ENCODE measurements at places on chromosomes 6 and 20. TPM values are rescaled to one million over a fixed set of nuclear protein-coding genes. Genes with fewer than 3 reads are reported as not detected.

- DNase-seq: no peak
Measured at GRCh38 chr6:288866-289265, 3.4 kb upstream of the DUSP22 start.

DNA sequence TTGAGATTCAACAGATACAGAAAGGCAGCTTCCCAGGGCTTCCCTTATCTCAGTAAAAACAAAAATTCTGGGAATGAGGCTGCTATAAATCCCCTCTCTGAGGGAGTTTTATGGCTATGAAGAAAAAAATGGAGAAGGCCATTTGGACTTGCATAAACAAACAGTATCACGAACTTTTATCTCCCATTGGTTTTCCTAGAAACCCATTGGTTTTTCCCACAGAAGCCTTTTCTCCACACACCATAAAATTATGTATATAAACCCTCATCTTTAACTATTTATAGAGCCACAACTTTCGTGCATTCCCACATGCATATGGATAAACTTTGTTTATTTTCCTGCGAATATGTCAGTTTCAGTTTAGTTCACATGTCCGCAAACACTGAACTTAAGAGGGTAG is 36.2 kb upstream of the BTBD3 start:
- DNase-seq: no peak

- no peak for DNase-seq
Measured at GRCh38 chr6:133807501-133807900, 81.4 kb upstream of the TCF21 start.

DNA sequence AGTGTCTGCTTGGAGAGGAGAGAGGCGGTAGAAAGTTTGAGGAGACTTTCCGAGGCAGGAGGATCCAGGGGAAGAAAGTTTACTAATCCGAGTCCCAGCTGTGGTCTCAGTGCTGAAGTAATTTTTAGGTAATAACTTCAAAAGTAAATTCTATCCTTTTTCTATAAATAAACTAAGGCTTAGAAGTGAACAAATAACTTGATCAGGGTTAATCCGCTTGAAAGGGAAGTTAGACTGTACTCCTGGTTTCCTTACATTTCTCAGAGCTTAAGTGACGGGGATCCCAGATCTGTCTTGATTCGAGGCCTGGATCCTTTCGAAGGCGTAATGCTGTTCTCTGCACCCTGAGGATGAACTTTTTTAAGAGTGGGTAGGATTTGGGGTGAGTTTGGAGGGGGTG is 2.6 kb downstream of the STK35 start:
- DNase-seq: no peak

DNA sequence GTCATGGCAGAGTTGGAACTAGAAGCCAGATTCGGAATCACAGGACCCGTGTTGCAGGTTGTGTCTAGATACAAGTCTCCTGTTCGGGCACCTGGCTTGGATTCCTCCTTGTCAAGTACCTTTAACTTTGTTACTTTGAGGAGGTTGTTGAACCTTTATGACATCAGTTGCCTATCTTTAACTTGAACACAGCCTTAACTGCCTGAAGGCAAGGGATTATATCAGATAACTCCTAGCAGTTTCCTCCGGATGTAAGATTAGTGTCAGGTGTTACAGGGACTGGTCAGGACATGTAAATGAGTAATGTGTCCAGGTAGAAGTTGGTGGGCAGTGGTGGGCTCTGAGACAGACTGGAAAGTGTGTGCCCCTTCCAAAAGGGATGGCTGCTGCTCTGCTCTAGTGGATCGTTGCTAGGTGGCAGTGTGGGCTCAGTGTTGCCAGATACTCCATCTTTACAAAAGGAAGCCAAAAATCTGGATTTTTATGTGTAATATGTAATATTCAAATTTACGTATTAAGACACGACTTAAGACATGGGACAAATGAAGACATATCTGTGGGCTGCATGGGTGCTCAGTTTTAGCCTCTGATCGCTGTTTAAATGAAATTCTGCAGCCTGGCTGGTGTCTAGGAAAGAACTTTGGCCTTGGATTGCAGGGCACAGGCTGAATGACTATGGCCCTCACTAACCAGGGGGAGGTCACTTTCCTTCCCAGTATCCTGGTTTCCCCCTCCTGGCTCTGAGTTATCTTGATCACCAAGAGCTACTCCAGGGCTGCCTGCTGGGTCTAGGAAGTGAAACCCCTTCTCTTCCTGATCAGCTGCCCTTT is 27.1 kb downstream of the CHMP4B start:
- DNase-seq: no peak

The RPS6KA2 gene
- 44.2 TPM for total RNA-seq

- no peak for DNase-seq
Measured at GRCh38 chr6:24076011-24076410, 50.0 kb upstream of the NRSN1 start.

GRCh38 chr6:3431994-3432393 is 24.9 kb downstream of the SLC22A23 start:
- DNase-seq: peak; percentile 61

DNA sequence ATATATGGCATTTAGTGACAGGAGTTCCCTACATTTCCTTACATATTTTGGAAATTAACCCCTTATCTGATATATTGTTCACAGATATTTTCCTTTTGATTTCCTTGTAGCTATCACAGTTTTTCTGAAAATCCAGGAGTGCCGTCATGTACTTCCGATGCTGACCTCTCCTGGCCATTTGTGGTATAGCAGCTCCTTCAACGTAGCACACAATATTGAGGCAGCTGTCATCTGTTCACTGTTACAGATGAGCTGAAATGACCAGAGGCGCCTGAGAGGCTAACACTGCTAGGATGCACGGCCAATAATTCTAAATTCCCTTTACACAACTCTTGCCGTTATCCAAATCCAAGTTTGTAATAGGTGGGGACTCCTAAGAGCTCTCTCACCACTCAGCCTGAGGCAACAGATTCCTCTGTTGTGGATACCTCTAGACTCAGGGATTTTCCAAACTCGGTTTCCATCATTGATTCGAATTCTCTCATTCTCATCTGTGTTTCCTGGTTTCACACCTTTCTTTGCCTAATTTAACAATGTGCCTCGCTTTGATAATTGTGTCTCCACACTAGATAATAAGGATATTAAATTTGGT is 53.0 kb downstream of the MMUT start:
- DNase-seq: peak; percentile 90

GRCh38 chr6:79072640-79073181 is 5.3 kb downstream of the PHIP start:
- no peak for DNase-seq

DNA sequence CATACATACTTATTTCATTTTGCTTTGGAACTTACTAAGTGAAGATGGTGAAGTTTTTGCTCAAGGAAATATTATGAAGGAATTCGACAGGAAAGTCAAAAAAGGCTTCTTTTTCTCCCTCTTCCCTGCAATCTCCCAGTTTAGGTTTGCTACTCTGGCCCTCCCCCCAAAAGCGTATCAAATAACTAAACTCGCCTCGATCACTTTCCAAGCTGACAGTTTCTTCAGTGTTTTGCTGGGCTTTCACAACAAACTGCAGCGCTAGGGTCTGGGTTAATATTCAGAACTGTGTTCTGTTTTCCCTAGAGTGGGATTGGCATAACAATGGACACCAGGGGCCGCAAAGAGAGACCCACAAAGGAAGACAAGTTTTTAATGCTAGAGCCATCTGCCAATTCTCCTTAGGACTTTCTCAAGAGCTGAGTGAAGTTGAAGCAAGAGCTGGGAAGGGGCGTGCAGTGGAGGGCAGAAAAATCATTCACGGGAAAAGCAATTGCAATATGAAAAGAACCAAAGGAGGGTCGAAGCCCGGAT is 57.8 kb downstream of the ATP9A start:
- DNase-seq: no peak

The TP53TG5 gene
- not detected for total RNA-seq

The FGD2 gene
- total RNA-seq: 4.2 TPM

GRCh38 chr6:134888316-134888715 is 61.6 kb downstream of the ALDH8A1 start:
- DNase-seq: no peak

The SYCP2L gene
- total RNA-seq: not detected

DNA sequence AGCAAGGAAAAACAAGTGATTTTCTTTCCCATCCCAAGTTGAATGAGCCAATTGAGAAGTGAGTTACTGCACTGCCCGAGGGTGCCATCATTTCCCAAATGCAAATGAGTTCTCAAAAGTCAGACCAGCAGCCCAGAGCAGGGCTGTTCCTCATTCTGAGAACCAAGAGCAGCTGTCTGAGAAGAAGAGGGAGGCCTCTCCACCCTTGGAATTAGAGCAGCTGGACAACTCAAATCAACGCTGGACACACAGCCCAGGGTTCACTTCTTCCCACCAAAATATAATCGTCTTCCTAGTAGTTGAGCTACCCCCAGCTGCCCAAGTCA is 4.6 kb upstream of the PREX1 start:
- no peak for DNase-seq

- no peak for DNase-seq
Measured at GRCh38 chr20:44287272-44288097, 23.5 kb downstream of the FITM2 start.

The HLA-DOA gene
- 4.3 TPM for total RNA-seq

The HTR1E gene
- not detected for total RNA-seq

DNA sequence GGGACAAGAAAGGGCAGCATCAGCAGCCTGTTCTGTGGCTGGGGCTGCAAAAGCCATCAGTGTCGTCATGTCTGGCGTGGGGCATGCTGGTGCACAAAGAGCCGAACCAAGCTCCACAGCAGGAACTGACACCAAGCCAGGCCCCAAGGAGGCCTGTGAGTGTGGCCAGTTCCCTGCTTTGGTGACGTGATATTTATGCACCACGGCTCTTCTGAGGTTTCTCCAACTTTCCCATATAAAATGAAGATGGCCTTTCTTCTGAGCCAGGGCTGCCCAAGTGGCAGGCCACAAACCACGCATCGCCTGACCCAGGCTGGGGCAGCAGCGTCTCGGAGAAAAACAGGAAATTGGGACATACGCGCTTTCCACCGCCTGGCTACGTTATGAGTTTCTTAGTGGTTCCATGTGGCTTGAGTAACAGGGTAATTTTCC is 109.9 kb downstream of the RIN2 start:
- DNase-seq: peak; percentile 90

- DNase-seq: no peak
Measured at GRCh38 chr6:38543022-38543421, 96.7 kb downstream of the BTBD9 start.

DNA sequence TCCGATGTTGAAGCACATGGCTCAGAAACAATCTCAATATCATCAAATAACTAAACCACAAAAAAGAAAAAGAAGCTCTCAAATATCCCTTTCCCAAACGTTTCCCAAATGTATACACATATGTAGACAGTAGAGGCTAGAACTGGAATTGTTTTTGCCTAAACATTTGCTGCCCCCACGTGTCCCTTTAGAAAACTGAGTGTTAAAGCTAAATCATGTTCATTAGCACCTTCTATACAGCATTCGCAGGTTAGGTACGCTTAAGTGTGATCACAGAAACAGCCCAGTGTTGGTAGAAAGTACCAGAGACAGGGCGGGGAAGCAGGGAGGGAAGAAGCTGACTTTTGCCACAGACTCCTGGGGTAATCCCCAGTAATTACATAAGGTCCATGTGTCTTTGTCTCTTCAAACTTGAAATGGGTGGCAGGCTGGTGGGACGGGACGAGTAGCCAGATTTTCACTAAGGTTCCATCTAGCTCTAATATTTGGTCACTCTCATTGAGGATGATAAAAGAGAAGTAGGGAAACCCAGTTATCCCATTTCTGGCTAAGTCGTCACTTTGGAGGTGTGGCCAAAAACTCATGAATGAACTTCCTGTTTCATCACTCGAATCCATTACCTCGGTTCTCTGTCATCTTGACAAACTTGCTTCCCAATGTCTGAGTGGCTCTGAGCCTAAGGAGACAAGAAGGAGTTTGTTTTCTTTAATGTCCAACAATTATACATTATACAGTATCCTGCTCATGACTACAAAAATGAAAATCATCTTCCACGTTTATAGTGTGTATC is 15.0 kb upstream of the TFAP2A start:
- DNase-seq: no peak

DNA sequence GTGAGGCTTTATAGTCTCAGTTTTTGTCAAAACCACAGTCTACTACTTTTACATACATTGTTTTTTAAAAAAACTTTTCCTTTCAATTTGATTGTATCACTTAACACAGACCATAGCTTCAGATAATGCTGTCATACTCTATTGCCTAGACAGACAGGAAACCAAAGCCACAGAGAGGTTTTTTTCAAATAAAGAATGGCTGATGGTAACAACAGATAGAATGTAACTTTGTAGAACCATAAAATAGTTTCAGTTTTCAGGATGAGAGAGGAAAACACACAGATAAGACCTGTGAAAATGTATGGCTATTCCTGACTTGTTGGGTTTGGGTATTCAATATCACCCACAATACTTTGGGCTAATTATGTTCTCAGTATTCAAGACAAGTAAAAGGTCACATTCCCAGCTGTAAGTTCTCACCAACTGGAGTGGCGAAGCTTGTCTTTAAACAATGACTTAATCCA is 94.0 kb downstream of the ADGRG6 start:
- no peak for DNase-seq

The PHACTR1 gene
- 3.3 TPM for total RNA-seq

DNA sequence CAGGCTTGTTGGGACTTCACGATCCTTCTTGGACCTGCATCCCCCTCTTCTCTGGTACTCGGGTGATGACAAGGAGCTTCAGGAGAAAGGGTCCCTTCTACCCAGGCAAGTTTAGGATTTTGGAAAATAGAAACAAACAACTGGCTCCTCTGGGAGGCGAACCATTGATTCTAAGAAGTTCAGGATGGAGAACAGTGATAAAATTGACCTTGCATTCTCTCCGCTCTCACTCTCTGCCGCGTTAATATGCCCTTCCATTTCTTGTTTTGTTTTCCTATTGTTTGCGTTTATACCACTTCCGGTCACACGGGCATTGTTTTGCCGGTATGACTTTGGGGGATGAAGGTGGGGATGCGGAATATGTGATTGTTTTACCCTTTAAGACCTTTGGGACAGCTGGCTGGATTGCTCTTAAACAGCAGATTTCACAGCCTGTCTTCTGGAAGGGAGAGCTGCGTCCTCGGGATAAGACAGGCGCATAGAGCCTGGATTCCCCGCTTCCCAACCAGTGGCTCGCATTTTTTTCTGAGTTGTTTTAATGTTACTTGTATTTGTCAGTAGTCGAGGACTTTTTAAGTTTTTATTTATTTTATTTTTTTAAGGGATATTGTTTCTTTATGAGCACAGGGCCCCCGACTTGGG is 144.3 kb upstream of the ZNF184 start:
- no peak for DNase-seq

The LRFN2 gene
- not detected for total RNA-seq

GRCh38 chr6:36908747-36909146 is 23.0 kb downstream of the C6orf89 start:
- no peak for DNase-seq

DNA sequence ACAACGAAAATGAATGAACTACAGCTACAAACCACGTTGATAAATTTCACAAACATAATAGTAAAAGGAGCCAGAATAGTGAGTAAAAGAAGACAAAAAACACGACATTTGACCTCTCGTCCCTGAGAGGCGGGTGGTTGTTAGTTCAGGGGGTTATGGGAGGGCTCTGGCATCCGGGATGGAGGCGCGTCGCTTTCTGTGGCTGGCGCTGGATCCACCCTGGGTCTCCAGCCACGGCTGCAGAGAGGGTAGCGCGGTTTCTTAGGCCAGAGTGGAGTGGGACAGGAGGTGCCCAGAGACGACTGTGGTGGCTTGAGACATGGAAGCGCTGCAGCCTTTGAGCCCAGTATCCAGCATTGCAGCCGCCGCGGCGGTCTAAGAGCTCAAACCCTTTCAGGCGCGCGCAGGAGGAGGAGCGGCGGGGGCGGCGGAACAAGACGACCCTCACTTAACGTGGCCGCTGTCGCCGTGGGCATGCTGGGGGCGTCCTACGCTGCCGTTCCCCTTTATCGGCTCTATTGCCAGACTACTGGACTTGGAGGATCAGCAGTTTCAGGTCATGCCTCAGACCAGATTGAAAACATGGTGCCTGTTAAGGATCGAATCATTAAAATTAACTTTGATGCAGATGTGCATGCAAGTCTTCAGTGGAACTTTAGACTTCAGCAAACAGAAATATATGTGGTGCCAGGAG is 3.7 kb upstream of the ZSCAN23 start:
- no peak for DNase-seq
